Activated T-cell treated with anti-CD3 and anti-CD28 coated beads for 24 hours (primary cell): ENCODE measurements at places on chromosomes 16 and 17.

- peak; percentile 20 for DNase-seq
Observed at GRCh38 chr17:43832976-43833829, at the start of gene MPP3. MPP3 (minus strand) TSS chr17:43833146; CDS start chr17:43831906, 1,240 bp downstream.

DNA sequence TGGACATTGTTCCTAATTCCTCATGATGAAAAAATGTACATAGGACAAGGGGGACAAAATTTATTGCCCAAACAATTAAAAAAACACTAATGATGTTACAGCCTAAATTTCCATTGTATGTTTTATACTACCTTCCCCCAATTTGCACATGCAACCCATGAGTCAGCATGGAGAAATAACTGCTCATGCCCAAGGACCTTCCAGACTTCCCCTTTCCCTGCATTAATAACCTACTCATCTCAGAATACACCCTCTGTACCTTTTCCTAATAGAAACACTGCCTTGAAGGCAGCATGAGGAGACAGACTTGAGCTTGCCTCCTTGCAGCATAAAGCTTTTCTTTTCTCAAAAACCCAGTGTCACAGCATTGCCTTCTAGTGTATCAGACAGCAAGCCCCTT, 2402.8 kb downstream of the TP53TG3F start:
- DNase-seq = no peak

- DNase-seq = peak; percentile 40
Observed at GRCh38 chr16:85947230-85948137, 48.5 kb downstream of the IRF8 start.

DNA sequence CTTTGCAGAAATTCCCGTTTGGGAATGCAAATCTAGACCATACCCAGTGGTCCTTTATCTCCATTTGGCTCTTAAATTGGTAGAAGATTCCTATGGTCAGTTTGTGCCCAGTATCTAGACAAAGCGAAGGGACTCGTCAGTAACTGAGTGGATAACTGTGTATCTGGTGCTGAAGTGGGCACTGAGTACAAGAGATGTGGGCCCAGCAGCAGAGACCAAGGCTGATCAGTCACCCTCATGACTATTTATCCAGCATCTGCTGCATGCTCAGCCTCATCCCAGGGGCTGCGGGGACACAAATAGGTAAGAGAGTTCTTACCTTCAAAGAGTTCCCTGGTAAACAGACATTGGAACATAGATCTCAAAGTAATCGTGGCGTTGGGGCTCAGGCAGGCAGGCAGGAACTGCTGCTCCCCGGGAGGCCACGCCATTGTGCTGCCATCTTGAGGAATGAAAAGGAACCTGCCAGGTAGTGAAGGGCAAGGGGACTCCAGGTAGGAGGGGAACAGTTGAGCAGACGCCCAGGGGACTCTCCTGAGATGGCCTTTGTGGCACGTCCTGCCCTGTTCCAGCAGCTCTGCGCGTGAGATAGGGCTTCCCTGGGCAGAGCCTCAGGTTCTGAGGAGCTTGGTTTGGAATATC, 10.3 kb downstream of the NT5M start:
- DNase-seq = peak; percentile 64

DNA sequence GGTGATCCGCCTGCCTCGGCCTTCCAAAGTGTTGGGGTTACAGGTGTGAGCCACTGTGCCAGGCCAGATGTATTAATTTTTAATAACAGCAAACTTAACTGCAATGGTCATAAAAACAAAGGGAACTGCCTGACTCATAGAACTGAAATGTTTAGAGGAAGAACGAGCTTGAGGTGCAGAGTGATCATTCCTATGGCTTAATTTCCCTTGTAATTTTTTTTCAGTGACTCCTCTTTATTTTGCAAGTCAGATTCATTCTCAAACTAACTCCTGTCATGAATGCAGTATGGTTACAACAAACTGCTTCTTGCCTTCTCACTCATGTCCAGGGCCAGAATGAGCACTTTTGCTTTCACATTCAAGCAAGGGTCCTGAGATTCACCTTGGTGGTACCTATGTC, 231.3 kb downstream of the HAPSTR1 start:
- no peak for DNase-seq

DNA sequence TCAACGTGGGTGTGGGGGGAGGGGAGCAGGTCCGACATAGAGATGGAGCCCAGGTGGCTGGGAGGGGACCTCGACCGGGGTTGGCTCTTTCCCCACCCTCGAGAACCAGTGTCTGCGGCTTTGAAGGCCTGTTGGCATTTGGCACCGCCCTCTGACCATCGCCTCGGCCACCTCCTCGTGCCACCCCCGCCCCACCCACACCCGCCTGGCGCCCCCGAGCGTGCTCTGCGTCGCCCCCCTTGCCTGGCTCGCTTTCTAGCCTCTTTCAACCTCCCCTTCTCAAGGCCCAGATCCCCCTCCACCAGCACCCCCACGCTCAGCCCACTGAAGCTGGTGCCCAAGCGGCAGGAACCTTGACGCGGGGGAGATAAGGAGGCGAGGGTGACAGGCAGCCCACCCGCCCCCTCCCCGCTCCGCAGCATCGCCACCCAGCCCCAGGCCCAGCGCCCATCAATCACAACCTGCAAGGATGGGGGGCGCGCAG, 619 bp downstream of the CACNB1 start:
- no peak for DNase-seq

GRCh38 chr17:77330602-77331081, 189.9 kb downstream of the SEC14L1 start:
- DNase-seq = no peak

DNA sequence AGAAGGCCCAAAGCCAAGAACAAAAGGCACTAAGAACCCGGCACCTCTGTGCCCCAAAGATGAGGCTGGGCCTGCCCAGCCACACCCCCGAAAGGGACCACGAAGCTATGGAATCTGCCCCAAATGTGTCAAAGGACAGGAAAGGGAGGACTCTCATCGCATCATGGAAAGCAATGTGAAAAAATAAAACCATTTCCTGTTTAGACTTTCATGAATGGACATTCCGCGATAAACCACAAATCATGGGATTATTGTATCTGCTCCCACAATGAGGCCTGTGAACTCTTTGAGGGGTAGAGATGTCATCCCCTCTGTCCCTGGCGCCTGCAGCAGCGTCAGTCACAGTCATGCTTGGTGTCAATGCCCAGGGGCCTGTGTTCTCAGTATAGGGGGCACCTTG, 135.0 kb downstream of the COPRS start:
- no peak for DNase-seq

DNA sequence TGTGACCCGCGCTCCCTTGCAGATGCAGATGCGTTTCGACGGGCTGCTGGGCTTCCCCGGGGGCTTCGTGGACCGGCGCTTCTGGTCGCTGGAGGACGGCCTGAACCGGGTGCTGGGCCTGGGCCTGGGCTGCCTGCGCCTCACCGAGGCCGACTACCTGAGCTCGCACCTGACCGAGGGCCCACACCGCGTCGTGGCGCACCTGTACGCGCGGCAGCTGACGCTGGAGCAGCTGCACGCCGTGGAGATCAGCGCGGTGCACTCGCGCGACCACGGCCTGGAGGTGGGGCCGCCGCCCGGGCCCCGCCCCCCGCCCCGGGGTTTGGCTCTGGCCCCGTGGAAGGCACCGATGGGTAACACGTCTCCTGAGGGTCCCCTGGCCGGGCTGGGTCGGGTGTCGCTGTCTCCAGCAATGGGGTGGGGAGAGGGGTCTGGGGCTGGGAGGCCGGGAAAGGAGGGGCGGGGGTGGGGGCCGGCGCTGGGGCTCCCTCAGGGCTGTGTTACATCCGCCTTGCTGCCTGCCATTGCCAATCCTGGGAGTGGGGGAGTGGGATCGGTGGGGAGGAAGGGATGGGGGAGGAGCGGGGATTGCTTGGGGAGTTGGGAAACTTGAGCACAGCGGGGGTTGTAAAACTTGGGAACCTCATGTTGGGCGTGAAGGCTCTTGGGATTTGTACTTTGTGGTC, 737 bp downstream of the NUDT16L1 start:
- DNase-seq = peak; percentile 37

GRCh38 chr17:43365356-43365755, 33.4 kb upstream of the ARL4D start:
- no peak for DNase-seq

DNA sequence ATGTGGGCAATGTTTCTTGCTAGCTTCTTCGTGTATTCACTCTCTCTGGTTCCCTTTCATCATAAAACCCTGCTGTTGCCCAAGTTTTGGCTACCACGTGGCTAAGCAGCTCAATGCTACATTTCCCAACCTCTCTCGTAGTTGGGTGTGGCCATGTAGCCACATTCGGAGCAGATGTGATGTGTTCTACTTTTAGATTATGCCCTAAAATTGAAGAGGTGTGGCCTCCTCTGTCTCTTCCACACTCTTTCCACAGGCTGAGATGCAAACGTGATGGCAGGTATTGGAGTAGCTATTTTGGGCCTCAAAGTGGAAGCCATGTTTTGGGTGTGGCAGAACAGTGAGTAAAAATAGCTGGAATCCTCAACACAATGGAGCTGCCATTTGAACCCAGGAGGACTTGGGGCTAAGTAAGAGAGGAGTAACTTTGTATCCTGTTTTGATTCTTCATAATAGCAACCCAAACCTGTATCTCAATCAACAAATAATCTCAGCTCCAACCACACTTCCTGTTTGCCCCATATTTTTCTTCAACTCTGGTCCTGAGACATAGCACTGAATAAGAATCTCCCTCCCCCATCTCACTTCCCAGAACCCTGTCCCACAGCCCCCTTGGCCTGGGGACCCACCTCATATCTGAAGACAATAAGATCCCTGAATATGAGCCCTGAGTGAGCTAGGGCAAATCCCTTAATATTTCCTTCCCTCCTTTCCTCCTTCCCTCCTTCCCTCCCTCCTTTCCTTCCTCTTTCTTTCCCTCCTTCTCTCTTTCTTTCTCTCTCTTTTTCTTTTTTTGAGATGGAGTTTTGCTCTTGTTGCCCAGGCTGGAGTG, 4.0 kb downstream of the NUPR1 start:
- no peak for DNase-seq

GRCh38 chr16:47382362-47382761, 78.5 kb downstream of the ITFG1 start:
- no peak for DNase-seq

DNA sequence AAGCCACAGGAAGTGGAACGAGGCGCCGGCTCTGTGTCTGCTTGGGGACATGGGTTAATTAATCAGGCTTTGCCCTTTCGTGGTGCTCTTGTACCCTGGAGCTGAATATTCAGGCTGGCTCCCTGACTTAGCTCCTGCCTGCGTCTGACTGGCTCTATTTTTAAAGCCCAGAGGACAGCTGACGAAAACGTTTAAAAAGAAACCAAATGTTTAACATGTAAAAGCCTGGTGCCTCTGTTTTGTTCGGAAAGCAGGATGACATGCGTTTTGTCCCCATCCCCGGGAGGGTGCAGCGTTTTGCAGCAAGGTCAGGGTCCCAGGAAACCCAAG, 61.1 kb downstream of the NT5M start:
- no peak for DNase-seq

- DNase-seq = no peak
Observed at GRCh38 chr17:8397636-8398035, at the start of gene RNF222. RNF222 (minus strand) TSS chr17:8397827; CDS start chr17:8393461, 4,366 bp downstream.

DNA sequence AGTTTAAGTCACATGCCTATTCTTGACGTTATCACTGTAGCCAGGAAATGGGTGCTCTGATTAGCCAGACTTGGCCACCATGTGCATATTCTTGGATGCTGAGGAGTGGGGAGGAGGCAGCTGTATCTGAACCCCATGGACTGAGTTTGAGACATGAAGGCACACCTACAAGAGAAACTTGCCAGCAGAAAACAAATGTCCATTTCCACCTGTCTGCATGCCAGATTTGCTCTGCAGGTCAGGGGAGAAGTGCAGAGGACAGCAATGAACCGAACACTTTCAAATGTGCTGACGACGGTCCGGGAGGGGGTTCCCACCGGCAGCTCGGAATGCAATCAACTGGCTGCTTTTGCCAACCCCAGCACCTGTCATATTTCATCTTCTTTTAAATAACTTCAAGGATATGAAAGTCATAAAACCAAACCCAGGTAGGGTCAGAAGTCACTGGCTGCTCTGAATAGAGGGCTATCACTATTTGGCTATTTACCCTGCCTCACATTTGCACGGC, 287.8 kb upstream of the N4BP1 start:
- DNase-seq = no peak

- no peak for DNase-seq
Observed at GRCh38 chr16:57175896-57176295, 9.9 kb downstream of the PSME3IP1 start.

DNA sequence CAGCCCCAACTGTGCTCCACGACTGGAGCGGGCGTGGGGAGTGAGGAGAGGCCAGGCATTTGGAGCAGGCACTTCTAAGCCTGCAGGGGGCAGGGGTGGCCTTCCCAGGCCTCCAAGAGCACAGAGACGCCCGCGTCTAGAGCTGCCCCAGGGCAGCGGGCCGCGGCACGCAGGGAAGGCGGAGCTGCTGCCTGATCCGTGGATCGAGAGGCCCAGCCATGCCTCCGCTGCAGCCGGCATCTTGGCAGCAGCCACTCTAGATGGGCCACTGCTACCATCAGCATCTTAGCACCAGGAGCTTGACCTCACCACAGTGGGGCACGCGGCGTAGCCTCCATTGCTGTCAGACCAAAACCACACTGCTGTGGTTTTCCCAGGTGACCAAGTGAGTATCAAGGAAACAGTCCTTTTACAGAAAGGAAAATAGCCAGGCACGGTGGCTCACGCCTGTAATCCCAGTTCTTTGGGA, 20.4 kb upstream of the WDR45B start:
- DNase-seq = peak; percentile 28

DNA sequence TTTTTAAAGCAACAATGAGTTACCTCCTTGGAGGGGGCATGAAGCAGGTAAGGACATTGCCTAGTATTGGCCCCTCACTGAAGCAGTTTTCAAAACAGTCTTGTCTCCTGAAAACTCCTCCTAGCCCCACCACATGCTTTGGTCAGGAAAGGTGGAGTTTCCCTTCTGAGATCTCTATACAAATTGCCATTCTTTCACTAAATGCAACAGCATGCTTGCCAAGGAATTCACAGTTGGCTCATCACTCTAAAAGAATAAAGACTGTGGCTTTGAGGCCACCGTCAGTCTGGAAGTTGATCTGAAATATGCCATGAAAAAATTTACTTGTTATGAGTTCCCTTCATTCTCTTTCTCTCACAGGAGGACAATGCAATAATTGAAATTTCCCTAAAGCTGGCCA, 4.2 kb downstream of the TTC19 start:
- no peak for DNase-seq
